Effector memory CD4-positive, alpha-beta T cell (primary cell): ENCODE measurements at places on chromosomes 2 and 18.

- no peaks in the 10 kb centered on the region for H3K36me3 ChIP-seq
- no peak overlapping the region for H3K27ac ChIP-seq
- H3K4me3 ChIP-seq: no peak overlapping the region
- no peaks in the 10 kb centered on the region for H3K4me1 ChIP-seq
- DNase-seq: no peak
- no peaks in the 10 kb centered on the region for H3K27me3 ChIP-seq
Observed at GRCh38 chr2:3612639-3613523, 18.0 kb downstream of the COLEC11 start.

GRCh38 chr2:156331572-156332283, 793 bp downstream of the NR4A2 start:
- peak overlapping the region; percentile 85 for H3K4me3 ChIP-seq
- no peaks in the 10 kb centered on the region for H3K36me3 ChIP-seq
- no peaks in the 10 kb centered on the region for H3K27me3 ChIP-seq
- peak overlapping the region; percentile 98 for H3K27ac ChIP-seq
- H3K4me1 ChIP-seq: peaks cover 21% of the 10 kb centered on the region

GRCh38 chr2:98393354-98393753, 47.1 kb downstream of the CNGA3 start:
- H3K27me3 ChIP-seq: no peaks in the 10 kb centered on the region
- no peaks in the 10 kb centered on the region for H3K4me1 ChIP-seq
- H3K4me3 ChIP-seq: no peak overlapping the region
- no peak overlapping the region for H3K27ac ChIP-seq
- H3K36me3 ChIP-seq: no peaks in the 10 kb centered on the region

GRCh38 chr2:191666732-191667131, 11.2 kb upstream of the NABP1 start:
- DNase-seq: no peak
- no peak overlapping the region for H3K27ac ChIP-seq
- H3K36me3 ChIP-seq: no peaks in the 10 kb centered on the region
- no peak overlapping the region for H3K4me3 ChIP-seq

DNA sequence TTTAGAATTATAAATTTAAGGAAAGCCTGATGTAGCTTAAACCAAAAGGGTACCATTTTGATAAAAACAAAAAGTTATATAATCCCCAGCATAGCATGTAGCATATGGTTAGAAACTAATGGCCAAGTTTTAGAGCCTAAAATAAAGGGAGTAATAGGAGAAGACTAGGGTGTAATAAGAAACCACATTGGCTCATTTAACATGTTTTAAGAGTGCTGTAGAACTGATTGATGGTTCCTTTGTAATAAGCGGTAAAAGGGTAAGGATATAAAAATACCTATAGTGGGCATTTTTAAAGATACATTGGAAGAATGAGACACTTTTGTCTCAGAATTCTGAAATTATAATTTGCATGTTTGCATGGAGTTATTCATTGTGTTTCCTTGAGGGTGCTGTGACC, 1.9 kb downstream of the PSMA8 start:
- H3K27ac ChIP-seq: no peak overlapping the region
- no peak overlapping the region for H3K4me3 ChIP-seq
- no peak for DNase-seq
- no peaks in the 10 kb centered on the region for H3K27me3 ChIP-seq
- H3K4me1 ChIP-seq: no peaks in the 10 kb centered on the region

DNA sequence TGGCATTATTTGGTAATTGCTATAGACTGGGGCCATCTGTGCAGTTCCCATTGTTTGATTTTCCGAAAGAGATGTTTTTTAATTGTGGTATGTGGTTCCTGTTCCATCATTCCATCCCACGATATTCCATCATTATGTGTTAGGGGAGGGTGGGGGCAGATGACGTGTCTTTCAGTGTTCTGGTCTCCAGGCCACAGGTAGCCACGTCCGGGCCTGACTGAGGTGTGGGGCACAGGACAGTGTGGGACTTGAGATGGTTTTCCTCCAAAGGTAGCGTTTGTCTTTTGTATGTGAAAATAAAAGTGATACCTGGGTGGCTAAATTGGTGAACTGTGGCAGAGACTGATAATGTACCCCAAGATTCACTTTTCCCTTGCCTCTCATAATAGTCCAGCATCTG, 192.2 kb upstream of the HAAO start:
- no peak for DNase-seq
- no peaks in the 10 kb centered on the region for H3K4me1 ChIP-seq
- no peak overlapping the region for H3K4me3 ChIP-seq
- H3K27ac ChIP-seq: no peak overlapping the region

GRCh38 chr2:226002438-226002837, 602.9 kb downstream of the NYAP2 start:
- no peak overlapping the region for H3K27ac ChIP-seq
- H3K27me3 ChIP-seq: no peaks in the 10 kb centered on the region
- DNase-seq: no peak
- no peaks in the 10 kb centered on the region for H3K4me1 ChIP-seq
- H3K4me3 ChIP-seq: no peak overlapping the region

DNA sequence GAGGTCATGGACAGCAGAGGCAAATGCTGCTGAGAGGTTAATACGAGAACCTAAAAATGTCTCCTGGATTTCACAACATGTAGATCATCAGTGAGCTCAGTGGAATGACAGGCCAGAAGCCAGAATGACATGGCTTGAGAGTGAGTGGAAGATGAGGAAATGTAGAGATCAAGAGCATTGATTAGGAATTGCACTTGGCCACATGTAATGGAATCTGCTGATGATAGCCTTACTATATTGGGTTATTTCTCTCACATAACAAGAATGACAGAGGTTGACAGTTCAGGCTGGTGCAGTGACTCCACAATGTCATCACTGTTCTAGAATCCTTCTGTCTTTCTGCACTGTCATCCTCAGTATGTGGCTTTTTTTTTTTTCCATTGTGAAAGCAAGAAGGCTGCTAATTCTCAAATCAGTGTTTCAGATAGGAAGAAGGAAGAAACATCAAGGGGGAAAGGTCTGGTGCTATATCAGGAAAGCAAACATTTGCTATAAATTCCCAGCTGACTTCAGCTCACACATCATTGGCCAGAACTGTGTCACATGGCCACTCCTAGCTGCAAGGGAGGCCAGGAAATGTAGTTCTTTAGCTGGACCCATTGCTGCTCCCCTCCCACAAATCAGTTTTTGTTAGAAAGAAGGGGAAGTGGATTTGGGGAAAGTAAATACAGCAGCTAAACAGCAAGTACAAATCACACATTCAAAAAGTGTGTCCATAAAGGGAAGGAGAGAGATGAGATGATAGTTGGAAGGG, 127.2 kb downstream of the FAM161A start:
- no peak overlapping the region for H3K27ac ChIP-seq
- no peak overlapping the region for H3K4me3 ChIP-seq
- H3K27me3 ChIP-seq: peaks cover 3% of the 10 kb centered on the region
- no peaks in the 10 kb centered on the region for H3K36me3 ChIP-seq
- H3K4me1 ChIP-seq: no peaks in the 10 kb centered on the region

DNA sequence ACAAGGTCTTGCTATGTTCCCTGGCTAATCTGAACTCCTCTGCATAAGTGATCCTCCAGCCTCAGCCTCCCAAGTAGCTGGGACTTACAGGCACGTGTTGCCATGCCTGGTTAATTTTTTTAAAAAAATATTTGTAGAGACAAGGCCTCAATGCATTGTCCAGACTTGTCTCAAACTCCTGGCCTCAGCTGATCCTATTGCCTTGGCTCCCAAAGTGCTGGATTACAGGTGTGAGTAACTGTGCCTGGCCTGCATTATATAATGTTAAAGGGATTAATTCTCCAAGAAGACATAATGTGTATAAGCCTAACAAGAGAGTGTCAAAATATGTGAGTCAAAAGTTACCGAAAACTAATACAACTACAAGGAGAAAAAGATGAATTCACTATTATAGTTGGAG, 32.2 kb downstream of the BUB1 start:
- H3K4me3 ChIP-seq: no peak overlapping the region
- no peaks in the 10 kb centered on the region for H3K36me3 ChIP-seq
- H3K4me1 ChIP-seq: no peaks in the 10 kb centered on the region
- H3K27ac ChIP-seq: no peak overlapping the region

DNA sequence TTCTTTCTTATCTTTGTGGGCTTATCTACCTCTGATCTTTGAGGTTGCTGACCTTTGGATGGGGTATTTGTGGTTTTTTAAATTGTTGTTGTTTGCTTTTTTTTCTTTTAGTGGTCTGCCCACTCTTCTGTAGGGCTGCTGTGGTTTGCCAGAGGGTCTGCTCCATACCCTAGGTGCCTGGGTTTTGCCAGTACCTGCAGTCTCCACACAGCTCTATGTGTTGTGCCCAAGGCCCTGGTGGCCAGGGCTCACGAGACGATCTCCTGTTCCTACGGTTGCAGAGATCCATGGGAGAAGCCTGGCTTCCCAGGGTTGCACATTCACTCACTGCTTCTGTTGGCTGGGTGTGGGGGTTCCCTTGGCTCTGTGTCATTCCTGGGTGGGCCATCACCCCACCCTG, 87.1 kb downstream of the PARD3B start:
- H3K27me3 ChIP-seq: no peaks in the 10 kb centered on the region
- no peak for DNase-seq
- H3K4me1 ChIP-seq: no peaks in the 10 kb centered on the region
- H3K27ac ChIP-seq: no peak overlapping the region
- H3K4me3 ChIP-seq: no peak overlapping the region

DNA sequence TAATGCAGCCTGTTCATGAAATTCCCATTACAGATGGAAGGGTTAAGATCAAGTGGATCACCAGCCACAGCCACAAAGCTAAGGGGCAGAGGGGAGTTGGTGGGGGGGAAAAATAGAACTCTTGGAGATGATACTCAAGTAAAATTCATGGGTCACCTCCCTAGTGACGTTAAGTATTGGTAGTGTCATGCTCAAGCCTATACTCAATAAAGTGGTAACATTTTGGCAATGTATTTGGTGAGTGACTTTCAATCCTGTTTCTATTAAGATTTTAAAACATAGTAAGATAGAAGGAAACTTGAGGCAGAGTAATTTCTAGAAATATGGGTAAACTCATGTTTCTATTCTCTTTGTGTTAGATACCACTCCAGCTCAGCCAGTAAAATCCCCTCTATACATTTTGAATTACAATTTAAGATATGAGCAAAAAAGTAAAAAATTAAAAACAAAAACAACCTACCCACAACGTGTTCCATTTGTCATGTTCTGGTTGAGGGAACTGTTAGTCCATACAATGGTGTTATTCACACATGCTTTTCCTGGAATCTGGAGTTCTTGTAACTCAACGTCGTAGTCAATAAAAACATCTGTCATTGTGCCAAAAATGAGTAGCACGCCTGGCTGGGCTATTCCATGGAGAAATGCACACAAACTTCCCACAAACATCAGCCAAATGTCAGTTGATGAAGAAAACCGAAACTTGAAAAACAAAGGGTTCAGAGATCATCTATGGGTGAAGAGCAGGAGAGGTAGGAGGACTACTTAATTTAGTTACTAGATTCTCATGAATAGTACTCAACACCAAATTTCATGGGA, 18.1 kb downstream of the ABCB11 start:
- H3K27me3 ChIP-seq: no peaks in the 10 kb centered on the region
- H3K4me1 ChIP-seq: peaks cover 1% of the 10 kb centered on the region
- H3K4me3 ChIP-seq: no peak overlapping the region
- no peaks in the 10 kb centered on the region for H3K36me3 ChIP-seq

- peaks cover 61% of the 10 kb centered on the region for H3K27me3 ChIP-seq
- no peak for DNase-seq
- H3K27ac ChIP-seq: no peak overlapping the region
- no peaks in the 10 kb centered on the region for H3K36me3 ChIP-seq
- H3K4me3 ChIP-seq: peak overlapping the region; percentile 77
Observed at GRCh38 chr2:60549238-60549927, 4.1 kb downstream of the BCL11A start.

GRCh38 chr2:71700658-71701397, 247.5 kb downstream of the DYSF start:
- no peak for DNase-seq
- no peak overlapping the region for H3K27ac ChIP-seq
- no peak overlapping the region for H3K4me3 ChIP-seq
- H3K4me1 ChIP-seq: no peaks in the 10 kb centered on the region
- no peaks in the 10 kb centered on the region for H3K27me3 ChIP-seq

DNA sequence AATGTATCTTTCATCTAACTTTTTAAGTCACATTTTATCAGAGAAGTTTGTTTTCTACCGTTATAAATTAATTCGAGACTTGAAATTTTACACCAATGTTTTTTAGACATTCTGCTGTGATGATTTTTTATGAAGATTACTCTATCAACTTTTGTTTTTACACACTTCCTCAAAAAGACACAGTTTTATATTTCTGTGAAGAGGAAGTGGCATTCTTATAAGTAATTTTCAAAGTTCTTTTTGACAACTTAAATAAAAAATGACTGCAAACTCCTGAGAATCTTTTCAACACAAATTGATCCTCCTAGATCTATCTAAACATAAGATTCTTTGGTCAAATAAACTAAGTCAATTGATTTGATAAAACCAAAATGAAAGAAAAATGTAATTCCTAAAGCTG, 13.7 kb downstream of the ANKRD44 start:
- DNase-seq: no peak
- H3K27ac ChIP-seq: peak overlapping the region; percentile 79
- H3K36me3 ChIP-seq: no peaks in the 10 kb centered on the region
- peak overlapping the region; percentile 22 for H3K4me3 ChIP-seq
- H3K4me1 ChIP-seq: peaks cover 50% of the 10 kb centered on the region

DNA sequence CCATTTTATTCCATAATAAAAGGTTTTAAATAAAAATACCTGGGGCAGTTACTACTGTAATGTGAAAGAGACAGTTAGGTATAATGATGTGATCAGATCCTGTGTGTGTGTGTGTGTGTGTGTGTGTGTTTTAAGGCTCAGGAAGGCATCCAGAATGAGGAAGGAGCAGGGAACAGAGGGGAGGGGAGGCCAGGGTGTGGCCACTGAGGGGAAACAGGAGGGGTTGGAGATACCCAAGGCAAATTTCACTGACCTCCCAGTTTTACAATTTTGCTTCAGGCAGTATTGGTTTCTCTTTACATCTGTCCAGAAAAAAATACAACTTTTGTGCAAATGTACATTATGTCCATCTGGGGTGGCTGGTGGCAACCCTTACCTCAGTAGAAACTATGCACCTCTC, 163.5 kb upstream of the FBXO11 start:
- peaks cover 3% of the 10 kb centered on the region for H3K27me3 ChIP-seq
- no peak overlapping the region for H3K27ac ChIP-seq
- no peaks in the 10 kb centered on the region for H3K4me1 ChIP-seq

DNA sequence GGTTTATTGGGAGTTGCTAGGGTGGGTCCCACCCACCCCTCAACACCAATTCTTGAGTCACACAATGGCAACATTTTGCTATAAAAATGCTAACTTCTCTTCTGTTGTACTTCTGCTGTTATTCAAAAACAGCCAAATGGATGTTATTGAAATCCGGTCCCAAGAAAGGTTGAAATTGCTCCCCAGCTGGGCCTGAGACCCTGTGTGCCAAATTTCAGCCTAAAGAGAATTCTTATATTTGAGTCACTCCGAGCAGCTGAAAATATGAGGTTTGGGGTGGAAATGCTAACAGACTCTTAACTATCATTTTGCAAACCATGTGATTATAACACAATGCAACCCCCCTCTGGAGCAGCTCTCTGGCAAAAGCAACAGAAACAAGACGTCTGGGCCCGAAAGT, 27.0 kb upstream of the ACVR1 start:
- no peak overlapping the region for H3K27ac ChIP-seq
- no peak overlapping the region for H3K4me3 ChIP-seq
- H3K27me3 ChIP-seq: no peaks in the 10 kb centered on the region
- H3K4me1 ChIP-seq: peaks cover 29% of the 10 kb centered on the region
- no peak for DNase-seq
- H3K36me3 ChIP-seq: no peaks in the 10 kb centered on the region
